ENCODE measurements at places on chromosomes 4 and X. TPM values are rescaled to one million over a fixed set of nuclear protein-coding genes. Genes with fewer than 3 reads are reported as not detected.

The GPR119 gene
- not detected for total RNA-seq

The FOXP3 gene
- not detected for total RNA-seq

The PLRG1 gene
- total RNA-seq = 47.4 TPM

The MSX1 gene
- total RNA-seq = 0.16 TPM

The CXXC4 gene
- total RNA-seq = 0.76 TPM

The MAGEB3 gene
- total RNA-seq = not detected

The ETDB gene
- total RNA-seq = not detected

The KDR gene
- under 0.01 TPM for total RNA-seq

The HDX gene
- 3.7 TPM for total RNA-seq
